ENCODE measurements at places on chromosomes 13 and 19.

GRCh38 chr13:43669101-43669500, 117.7 kb downstream of the ENOX1 start:
- DNase-seq, result no peak

- no peak for DNase-seq
Observed at GRCh38 chr13:26457212-26457611, 100.3 kb upstream of the WASF3 start.

GRCh38 chr19:47444388-47444821, 25.1 kb upstream of the MEIS3 start:
- DNase-seq, result no peak

DNA sequence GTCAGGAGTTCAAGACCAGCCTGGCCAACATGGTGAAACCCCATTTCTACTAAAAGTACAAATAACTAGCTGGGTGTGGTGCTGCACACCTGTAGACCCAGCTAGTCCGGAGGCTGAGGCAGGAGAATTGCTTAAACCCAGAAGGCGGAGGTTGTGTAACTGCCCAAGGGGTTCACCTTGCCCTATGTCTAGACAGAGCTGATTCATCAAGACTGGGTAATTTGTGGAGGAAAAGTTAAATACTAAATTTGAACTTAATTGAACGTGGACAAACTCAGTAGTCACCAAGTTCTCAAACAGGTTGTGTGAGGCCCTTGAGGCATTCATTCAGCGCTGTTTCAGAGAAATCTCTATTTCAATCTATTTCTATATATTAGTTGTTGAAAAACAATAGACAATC, 13.7 kb upstream of the ZNF486 start:
- DNase-seq, result no peak

DNA sequence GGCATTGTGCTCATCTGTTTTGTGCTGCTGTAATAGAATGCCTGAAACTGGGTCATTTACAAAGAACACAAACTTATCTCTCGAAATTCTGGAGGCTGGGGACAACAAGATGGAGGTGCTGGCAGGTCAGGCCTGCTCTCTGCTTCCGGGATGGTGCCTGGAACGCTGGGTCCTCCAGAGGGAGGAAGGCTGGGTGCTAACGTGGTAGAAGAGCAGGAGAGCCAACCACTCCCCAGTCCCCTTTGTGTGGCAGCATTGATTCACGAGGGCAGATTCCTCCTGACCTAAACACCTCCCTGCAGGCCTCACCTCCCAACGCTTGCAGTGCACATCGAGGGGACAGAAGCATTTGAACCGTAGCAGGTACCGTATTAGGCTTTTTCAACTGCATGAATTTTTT, 34.1 kb upstream of the TFDP1 start:
- DNase-seq, result no peak

- no peak for DNase-seq
Observed at GRCh38 chr19:11041966-11042627, 47.2 kb upstream of the LDLR start.

DNA sequence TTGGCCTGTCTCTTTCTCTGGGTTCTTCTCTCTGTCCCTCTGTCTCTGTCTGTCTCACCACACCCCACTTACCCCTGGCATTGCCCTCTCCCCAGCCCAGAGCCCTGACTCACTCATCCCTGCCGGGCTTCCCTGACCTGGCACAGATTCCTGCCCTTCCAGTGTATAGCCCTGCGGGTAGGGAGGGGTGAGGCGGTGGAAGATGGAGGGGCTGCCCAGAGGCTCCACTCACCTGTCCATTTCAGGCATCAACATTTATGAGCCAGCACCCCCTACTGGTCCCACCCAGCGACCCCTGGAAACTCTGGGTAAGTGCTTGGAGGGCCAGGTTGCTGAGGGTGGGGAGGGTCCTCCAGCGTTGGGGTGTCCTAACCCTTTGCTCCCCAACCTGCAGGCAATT, 1.0 kb downstream of the NCCRP1 start:
- no peak for DNase-seq

DNA sequence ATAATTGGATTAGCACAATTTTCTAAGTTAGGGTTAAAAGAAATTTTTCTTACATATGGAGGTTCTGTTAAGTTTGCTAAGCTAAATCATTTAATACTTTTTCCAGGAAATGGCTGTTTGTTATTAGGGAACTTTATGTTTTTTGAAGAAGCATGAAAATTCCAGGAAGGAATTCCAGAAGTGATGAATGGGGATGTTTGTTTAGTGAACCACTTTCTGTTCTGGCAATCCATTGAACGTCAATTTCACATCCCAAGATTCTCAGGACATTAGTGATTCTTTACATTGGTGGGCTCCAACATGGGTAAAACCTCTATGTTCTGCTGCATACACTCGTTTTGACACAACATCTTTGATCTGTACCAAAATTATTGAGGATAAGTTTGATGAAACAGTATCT, 534.4 kb downstream of the IRS2 start:
- no peak for DNase-seq

DNA sequence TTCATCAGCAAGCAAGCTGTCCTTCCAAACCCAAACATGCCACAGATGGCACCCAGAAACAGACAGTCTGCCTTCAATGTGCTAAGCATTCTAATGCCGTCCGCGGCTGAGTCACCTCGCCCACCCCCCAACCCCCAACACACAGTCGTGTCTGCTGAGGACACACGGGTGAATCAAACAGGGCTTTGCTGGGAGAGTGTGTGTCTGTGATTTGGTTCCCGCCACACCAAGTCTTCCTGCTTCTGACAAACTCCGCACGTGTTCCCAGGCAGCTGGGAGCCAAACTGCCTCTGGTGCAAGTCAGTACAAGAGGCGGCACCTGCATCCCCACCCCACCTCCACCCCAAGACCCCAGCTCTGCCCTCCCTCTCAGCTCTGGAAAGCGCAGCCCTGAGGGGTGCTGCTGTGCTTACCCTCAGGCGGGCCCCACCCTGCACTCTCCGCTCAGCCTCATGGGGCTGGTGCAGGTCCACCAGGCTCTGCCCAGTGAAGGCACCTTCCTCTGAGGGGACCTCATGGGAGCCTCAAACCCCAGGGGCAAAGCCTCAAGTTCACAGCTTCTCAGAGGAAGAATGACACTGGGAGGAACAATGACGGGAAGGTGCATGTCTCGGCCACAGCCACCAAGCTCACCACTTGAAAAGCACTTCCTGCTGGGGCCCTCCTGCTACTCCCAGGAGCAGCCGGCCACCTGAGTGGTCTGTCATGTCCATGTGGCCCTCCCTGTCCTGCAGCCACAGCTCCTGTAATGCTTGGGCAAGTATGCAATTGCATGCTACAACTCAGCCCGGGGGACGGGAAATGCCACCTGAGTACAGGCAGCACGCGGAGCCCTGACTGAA, 15.0 kb upstream of the SLC35E1 start:
- DNase-seq, result peak; percentile 70
